Fibroblast of the aortic adventitia (primary cell): ENCODE measurements at places on chromosomes 16 and 17.

- no peak for DNase-seq
These were observed 11.7 kb upstream of the SLC38A8 start for GRCh38 chr16:84054271-84054670.

GRCh38 chr17:48055531-48056245, 7.5 kb downstream of the NFE2L1 start:
- peak; percentile 96 for DNase-seq

- no peak for DNase-seq
These were observed 66.1 kb downstream of the RAB11FIP4 start for GRCh38 chr17:31457391-31458234.

DNA sequence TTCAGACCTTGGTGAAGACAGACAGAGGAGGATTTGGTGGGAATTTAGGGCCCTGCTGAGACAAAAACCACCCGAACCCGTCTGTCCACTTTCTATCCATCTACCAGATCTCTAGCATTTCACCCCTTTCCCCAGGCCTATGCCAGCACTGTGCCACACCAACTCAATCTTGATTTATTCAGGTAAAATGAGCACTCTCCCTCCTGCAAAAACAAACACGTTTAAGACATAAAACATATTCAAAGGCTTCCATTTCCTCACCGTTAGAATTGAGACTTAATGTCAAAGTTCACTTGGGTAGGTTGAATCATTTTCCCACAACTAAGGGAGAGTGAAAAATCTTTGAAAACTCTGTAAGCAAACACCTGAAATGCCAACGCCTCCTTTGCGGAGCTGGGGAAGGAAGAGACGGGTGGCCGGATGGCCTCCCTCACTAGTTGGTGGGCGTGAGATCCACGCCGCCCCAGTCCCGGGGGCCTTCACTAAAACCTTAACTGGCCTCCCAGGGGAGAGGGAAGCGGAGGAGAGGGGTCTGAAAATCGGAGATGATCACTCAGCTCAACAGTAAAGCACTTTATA, 862 bp downstream of the DCAKD start:
- DNase-seq = no peak

DNA sequence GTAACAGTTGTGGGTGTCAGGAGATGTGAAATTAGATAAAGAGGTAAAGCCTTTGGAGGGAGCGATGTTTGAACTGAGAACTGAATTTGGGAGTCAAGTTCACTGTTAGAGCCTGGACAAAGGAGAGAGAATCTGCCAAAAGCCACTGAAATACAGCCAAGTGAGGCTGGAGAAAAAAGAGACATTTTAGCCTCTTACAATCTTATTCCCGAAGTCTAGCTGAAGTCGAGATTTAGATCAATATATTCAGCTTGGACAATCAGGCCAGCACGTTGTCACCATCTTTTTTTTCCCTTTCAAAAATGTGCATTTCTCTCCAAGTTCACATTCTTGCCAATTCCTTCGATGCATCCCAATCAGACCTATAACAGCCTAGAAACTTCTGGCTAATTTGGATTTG, 312.2 kb downstream of the RBFOX1 start:
- DNase-seq = no peak

- DNase-seq = peak; percentile 72
These were observed at the start of gene MGAT5B for GRCh38 chr17:76868176-76868668. TSS of gene MGAT5B (plus strand) at chr17:76868404. CDS start at chr17:76869030, 626 bp downstream.

DNA sequence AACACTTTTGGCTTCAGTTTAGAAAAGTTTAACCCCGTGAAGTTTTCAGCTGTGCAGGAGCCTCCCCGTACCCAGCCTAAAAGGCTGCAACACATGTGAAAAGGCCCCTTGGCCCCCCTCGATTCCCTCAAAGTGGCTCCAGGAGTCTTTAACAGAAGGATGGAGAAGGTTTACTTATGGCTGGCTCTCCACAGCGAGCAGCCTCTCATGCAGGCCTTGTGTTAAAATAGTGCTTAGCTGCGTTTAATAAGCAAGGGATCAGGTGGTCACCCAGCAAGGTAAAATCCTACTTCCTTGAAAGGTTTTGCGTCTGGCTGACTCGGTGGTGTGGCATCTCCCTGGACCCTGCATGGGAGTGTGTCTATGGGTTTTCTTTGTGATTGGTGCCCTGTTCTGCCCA, 8.4 kb upstream of the CYLD start:
- no peak for DNase-seq

GRCh38 chr16:84967828-84968227, 43.5 kb downstream of the ZDHHC7 start:
- DNase-seq = no peak

DNA sequence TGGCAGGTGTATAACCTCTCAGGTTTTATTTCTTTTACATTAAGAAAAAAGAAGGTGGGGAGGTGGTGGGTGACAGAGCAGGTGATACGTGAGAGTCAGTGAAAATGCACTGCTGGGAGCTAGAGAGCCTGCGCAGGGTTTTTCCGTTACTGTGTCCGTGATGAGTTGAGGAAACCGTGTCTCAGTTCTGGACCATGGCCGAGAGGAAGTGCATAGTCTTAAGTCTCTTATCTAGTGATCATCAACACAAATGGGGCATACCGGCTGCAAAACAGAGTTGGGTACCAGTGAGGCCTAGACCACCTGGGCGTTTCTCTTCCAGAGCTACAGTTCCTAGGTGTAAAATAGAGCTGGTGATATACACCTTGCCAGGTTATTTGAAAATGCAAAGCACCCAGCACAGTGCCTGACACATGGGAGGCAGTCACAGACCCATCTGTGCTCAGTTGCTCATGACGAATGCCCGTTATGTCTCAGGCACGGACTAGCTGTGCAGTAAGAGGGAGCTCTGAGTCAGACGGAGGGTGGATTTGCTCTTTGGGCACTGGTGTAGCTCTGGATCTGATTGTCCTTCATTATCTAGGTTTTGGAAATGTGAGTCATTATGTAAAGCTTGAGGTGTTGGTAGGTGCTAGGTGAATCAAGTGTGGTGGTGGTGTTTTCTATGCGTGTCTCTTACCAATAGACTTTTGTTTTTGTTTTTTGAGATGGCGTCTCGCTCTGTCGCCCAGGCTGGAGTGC, 60.9 kb downstream of the RPTOR start:
- DNase-seq = peak; percentile 29
